Esophagus mucosa (tissue), 1 donor: ENCODE measurements at places on chromosomes 2 and 18. TPM values are rescaled to one million over a fixed set of nuclear protein-coding genes. Genes with fewer than 3 reads are reported as not detected.

FBXO41 gene
- 0.92 TPM for total RNA-seq

PLGLB1 gene
- 0.64 TPM for total RNA-seq

IKZF2 gene
- 66.4 TPM for total RNA-seq

ELOA2 gene
- total RNA-seq: not detected

ACOXL gene
- total RNA-seq: not detected

OST4 gene
- 258 TPM for total RNA-seq

STK17B gene
- total RNA-seq: 11.0 TPM

ARHGAP25 gene
- 3.1 TPM for total RNA-seq

GPR39 gene
- 1.4 TPM for total RNA-seq

SLC9A2 gene
- total RNA-seq: 0.20 TPM

TMEM169 gene
- total RNA-seq: 0.04 TPM

UGT1A6 gene
- total RNA-seq: 11.2 TPM

LAMA3 gene
- total RNA-seq: 40.1 TPM

HS6ST1 gene
- total RNA-seq: 30.8 TPM

NYAP2 gene
- total RNA-seq: 0.32 TPM

PDE11A gene
- not detected for total RNA-seq

KRTCAP3 gene
- total RNA-seq: 26.0 TPM

PKDCC gene
- total RNA-seq: 1.8 TPM

ACAA2 gene
- total RNA-seq: 27.6 TPM

UGT1A4 gene
- total RNA-seq: 0.80 TPM

CLHC1 gene
- total RNA-seq: 5.3 TPM
